Right ventricle myocardium superior (tissue), 1 donor: ENCODE measurements at places on chromosomes 13 and 19.

DNA sequence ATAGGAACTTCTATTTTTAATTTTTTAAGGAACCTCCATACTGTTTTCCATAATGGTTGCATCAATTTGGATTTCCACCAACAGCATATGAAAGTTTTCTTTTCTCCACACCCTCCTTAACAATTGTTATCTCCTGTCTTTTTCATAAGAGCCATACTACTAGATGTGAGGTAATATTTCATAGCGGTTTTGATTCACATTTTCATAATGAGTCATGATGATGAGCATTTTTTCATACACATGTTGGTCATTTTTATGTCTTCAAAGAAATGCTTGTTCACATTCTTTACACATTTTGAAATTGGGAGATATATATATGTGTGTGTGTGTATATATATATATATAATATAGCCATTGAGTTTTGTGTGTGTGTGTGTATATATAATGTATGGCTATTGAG is 420.3 kb upstream of the PCDH9 start:
- DNase-seq = no peak

DNA sequence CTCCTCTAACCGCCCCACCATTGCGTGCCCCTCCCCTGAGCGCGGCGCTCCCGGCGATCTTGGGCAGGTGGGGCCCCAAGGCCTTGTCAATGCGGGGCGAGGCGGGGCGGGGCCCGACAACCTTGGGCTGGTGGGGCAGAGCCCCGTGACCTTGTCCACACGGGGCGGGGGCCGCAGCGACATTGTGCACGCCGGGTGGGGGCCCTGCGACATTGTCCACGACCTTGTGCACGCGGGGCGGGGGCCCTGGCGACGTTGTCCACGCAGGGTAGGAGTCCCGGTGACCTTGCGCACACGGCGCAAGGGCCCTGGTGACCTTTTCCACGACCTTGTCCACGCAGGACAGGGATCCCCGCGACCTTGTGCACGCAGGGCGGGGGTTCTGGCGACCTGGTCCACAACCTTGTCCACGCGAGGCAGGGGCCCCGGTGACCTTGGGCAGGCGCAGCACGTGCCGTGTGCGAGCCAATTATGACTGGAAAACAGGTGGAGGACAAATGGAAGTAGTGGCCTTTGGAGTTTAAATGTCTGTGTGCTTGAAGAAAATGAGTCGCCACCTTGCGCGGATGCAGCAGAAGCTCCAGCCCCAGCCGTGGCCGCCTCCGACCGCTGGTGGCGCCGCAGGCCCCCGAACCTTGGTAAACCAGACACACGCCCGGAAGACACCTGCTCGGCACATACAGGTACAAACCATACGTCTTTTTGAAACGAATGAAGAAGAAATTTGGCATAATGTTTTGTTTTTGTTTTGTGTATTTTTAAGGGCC is 62.6 kb downstream of the LATS2 start:
- DNase-seq = no peak

GRCh38 chr13:75661443-75661842 is 25.3 kb downstream of the LMO7 start:
- DNase-seq = no peak

DNA sequence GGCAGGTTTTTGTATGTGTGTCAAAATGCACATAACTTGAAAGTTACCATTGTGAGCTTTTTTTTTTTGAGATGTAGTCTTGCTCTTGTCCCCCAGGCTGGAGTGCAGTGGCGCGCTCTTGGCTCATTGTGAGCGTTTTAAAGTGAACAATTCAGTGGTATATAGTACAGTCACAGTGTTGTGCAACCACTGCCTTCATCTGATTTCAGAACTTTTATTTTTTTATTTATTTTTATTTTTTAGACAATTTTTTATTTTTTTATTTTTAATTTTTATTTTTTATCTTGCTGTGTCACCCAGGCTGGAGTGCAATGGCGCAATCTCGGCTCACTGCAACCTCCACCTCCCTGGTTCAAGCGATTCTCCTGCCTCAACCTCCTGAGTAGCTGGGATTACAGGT is 15.0 kb downstream of the SLC25A42 start:
- DNase-seq = no peak

- no peak for DNase-seq
These were observed 8.4 kb upstream of the ZNF554 start for GRCh38 chr19:2811221-2811722.

GRCh38 chr19:33554821-33555220 is 33.2 kb upstream of the PEPD start:
- DNase-seq = no peak

DNA sequence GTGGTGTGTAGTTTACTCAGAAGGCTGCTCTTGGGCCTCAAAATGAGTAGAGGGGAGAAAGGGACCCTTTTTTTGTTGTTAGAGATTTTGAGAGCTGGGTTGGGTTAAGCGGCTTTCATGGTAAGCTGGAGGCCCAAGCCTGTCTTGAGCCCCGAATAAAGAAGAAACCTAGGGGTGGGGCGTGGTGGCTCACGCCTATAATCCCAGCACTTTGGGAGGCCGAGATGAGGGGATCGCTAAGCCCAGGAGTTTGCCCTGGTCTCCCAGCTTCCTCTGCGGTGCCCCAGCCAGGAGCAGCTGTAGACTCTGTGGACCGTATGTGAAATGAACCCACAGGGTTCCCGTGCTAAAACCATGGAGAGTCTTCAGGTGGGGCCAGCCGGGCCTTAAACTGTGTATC is 56.1 kb downstream of the KDM4B start:
- DNase-seq = no peak

- no peak for DNase-seq
These were observed 14.3 kb downstream of the VSTM2B start for GRCh38 chr19:29540114-29540513.

- no peak for DNase-seq
These were observed 6.9 kb downstream of the NPHS1 start for GRCh38 chr19:35845215-35846037.

DNA sequence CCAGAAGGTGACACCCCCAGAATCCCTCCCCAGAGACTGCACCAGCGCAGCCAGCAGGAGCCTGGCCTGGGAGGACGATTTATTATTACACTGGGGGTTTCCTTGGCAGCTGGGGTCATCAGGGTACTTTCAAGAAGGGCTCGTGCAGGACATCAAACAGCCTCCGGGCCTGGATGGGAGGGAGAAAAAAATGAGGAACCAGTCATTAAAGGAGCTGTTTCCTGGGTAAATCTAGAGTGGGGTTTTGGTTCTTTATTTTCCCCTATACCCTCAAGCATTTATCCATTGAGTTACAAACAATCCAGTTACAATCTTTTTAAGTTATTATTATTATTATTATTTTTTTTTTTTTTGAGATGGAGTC is 3.1 kb downstream of the POLR1G start:
- no peak for DNase-seq

- no peak for DNase-seq
These were observed 66.9 kb upstream of the DIAPH3 start for GRCh38 chr13:60230593-60230992.

- DNase-seq = no peak
These were observed 1.3 kb downstream of the SLC25A42 start for GRCh38 chr19:19064811-19065745.

DNA sequence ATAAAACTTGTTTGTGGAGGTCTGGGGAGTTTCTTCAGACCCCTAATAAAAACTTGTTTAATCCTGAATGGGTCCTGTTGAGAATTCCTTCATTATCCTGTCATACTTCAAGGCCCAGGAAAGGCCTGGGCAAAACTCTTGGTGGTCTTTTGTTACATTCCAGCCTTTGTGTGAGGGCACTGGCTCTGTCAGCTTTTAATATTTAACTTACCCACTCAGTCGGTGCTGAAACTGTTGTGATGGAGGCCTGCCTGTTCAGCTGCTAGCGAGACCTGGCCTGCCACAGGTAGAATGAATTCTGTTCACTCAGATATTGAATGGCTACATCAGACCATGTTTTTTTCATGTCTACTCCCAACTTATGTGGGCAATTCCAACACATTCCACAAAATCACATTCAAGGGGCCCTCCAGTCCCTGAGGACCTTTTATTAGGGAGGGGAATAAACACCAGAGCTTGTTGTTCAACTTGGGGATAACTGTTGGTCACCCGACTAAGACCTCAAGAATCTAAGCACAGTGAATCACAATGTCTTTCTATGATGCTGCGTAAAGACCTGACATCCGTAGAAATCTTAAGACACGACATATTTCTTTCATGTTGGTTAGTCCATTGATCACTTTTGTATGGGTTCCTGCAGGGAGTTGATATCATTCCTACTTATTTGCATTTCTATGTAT is 12.5 kb downstream of the NLRP8 start:
- no peak for DNase-seq
